ENCODE measurements at places on chromosomes 7 and 10.

- DNase-seq: no peak
These were observed 7.1 kb upstream of the TAS2R39 start for GRCh38 chr7:143176128-143176527.

DNA sequence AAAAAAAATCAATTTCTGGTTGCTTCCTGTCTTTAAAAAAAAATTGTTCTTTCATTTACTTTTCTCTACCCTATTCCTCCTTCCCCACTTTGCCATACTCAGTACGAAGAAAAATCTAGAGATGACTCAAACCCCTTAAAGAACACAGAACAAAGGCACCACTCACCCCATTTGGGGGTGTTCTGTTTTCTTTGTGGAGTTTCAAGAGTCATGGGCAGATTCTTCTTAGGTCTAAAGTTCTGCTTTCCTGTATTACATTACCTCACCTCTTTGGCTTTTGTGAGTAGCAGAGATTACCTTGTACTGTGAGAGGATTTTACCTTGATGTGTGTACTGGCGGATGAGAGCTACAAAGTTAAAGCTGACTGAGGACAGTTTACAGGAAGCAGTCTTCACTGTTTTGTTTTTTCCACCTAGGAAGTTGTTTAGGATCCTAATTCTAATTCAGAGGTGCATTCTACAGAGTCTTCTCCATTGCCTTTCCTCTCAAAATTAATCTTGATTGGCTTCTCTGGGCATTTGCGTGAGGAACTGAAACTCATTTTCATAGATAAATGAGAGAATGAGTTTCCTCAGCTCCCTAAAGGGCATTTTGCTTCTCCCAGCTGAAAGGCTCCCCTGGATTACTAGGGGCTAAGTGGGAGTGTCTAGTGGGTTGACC lies 20.7 kb downstream of the AVL9 start:
- no peak for DNase-seq

DNA sequence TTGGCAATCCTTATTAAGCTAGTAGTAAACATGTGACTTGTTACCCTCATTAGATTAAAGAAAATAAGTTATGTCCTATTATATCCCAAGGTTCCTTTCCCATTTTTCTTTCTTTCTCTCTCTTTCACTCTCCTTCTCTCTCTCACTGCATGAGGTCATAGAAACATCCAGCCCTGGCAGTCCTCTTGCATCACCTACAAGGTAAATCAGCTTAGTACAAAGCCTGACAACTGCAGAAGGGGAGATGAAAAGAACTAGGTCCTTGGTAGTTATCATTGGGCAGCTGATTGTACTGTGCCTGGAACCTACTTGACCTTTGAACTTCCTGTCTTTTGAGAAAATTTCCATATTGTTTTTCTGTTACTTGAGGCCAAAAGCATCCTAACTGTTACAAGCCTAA lies 307.9 kb upstream of the SP8 start:
- DNase-seq: no peak

DNA sequence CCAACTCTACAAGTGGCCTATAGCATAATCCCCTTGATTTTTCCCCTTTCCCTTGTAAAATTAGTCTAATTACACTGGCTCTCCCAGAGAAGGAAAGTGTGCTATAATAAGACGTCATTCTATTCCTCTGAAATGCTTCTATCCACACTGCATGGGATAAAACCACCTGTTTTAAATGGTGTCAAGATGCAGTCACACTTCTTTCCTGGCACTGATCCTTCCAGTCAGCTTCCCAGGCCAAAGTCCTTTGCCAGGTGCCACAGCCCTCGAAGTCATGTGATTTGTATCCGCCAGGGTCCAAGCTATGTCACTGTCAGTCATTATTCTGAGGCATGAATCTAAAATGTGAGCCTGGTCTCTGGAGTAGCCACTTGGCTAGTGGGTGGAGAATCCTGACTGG lies 169.0 kb upstream of the KIAA1217 start:
- DNase-seq: no peak

GRCh38 chr10:123766761-123767160 lies 100.6 kb downstream of the GPR26 start:
- no peak for DNase-seq

DNA sequence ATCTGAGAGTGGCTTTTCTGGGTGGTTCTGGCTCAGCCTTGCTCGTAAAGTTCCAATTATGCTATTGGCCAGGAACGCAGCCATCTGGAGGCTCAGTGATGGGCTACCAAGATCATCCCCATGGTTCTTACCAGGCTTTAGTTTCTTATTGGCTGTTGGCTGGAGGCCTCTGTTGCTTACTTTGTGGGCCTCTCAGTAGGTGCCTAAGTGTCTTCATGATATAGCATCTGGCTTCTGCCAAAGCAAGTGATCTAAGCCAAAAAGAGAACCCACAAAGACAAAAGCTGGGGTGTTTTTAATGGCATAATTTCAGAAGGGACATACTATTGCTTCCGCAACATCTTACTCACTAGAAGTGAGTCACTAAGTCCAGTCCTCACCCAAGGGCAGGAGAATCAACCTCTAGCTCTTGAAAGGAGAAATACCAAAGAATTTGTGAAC lies 132.0 kb upstream of the MDFIC start:
- no peak for DNase-seq

GRCh38 chr10:78461333-78461732 lies 427.7 kb downstream of the RPS24 start:
- DNase-seq: no peak

- no peak for DNase-seq
These were observed 33.7 kb upstream of the CHCHD3 start for GRCh38 chr7:133115596-133115995.

- DNase-seq: no peak
These were observed 329.3 kb downstream of the ARL4A start for GRCh38 chr7:13016592-13017332.

- no peak for DNase-seq
These were observed 332.9 kb upstream of the PRKCQ start for GRCh38 chr10:6912929-6913328.

GRCh38 chr10:30027057-30028005 lies 32.1 kb downstream of the JCAD start:
- peak; percentile 91 for DNase-seq

DNA sequence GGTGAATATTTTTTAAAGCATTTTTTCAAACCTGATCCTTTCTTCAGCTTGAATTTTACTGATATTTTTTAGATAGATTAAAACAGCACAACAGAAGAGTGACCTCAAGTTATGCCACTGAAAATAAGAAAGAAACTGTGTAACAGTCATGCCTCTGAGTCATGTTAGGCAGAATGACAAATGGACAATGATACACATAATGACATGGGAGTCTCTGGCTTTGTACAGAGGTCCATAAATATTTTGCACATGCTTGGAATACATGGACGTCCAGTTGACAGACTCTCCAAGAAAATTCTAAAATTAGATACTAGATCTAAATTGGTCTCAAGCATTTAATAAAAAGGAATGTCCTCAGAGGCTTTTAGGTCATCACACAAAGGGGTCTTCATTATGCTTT lies 21.9 kb upstream of the SEMA3A start:
- no peak for DNase-seq

- DNase-seq: no peak
These were observed 4.3 kb downstream of the BZW2 start for GRCh38 chr7:16650266-16650665.

DNA sequence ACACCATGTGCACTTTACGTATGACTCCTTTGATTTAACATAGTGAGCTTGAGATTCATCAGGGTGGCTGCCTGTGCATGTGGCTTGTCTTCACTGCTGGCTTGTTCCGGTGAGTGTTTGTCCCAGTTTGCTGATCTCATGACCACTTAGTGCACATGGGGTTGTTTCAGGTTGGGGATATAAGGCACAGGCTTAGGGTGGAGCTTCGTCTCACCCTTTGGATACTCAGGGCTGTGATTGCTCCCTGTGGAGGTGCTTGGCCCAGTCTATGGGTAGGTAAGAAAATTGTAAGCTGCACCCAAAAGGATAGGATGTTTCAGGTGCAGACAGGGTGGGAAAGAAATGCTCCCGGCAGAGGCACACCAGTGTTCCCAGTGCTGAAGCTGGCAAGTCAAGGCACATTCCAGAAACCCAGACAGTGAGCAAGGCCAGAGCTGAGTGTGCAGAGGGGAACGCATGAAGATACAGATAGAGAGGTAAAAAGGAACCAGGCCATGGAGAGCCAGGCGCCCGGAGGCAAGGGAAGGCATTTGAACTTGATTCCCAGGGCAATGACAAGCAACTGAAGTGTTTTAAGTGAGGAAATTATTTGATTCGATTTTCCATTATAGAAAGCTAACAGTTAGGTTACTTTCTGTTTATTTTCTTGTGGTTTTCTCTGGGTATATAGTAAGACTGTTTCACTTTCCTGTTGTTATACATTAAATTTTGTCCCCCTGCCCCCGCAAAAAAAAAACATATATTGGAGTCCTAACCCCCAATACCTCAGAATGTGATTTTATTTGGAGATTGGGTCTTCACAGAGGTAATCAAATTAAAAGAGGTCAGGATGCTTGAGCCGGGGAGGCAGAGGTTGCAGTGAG lies 289.8 kb upstream of the KLF6 start:
- DNase-seq: no peak

DNA sequence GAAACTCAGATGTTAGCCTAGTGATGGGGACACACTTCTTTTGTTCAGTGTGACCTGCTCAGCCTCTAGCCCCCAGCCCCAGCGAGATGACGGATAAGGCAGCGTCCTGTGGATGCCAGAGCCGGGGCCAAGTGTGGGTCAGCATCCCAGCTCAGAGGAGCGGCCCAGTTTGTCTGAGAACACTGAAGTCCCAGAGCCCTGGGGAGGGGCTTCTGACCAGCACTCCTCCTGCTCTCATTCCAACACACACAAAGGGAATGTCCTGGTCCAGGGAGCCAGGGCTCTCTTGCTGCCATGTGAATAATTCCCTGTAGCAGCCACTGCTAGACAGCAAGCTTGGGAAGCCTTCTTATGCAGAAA lies 4.5 kb upstream of the ATP6V0E2 start:
- no peak for DNase-seq

- no peak for DNase-seq
These were observed 11.8 kb upstream of the ACSL5 start for GRCh38 chr10:112361951-112362751.

GRCh38 chr7:66558660-66559465 lies 69.8 kb upstream of the KCTD7 start:
- no peak for DNase-seq

- no peak for DNase-seq
These were observed 53.8 kb downstream of the PROSER2 start for GRCh38 chr10:11876805-11877590.
